ENCODE measurements at places on chromosomes 11 and 22.

- DNase-seq, result no peak
These were observed 43.1 kb downstream of the FDX1 start for GRCh38 chr11:110472858-110473257.

DNA sequence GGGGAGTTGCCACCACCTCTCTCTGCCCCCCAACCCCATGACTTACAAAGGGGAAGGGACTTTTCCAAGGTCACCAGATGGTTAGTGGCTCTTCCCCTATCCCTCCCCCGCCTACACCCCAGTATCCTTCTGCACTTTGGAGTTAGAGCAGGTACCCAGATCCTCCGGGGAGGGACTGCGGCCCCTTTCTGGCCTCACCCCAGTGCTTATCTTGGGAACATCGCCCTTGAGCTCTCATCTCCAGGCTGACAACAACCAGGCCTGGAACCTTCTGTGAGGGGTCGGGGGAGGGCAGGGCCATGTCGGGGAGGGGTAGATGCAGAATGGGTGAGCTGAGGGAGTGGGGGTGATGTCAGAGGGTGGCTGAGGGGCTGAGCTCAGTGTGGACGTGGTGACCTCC lies 7.5 kb upstream of the NAALADL1 start:
- DNase-seq, result no peak

DNA sequence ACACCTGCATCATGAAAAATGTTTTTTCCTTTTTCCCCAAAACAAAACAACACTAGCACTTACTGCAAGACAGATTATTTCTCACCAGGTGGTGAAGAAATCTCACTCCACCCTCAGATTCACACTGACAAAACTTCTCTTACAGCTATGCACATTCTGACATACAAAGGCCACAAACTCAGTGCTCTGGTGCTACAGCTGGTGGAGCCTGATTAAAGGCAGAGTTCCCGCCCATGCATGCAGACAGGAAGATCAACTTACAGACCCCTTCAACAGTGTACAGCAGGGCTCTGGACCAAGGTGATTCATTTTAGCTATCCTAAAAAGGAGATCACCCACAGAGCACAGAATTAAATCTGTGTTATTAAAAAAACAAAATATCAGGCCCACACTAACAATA lies 112.6 kb downstream of the CADM1 start:
- no peak for DNase-seq

- DNase-seq, result no peak
These were observed 732.8 kb upstream of the ANO5 start for GRCh38 chr11:21460082-21460481.

GRCh38 chr11:119729581-119729927 lies 554 bp upstream of the NECTIN1 start:
- no peak for DNase-seq

DNA sequence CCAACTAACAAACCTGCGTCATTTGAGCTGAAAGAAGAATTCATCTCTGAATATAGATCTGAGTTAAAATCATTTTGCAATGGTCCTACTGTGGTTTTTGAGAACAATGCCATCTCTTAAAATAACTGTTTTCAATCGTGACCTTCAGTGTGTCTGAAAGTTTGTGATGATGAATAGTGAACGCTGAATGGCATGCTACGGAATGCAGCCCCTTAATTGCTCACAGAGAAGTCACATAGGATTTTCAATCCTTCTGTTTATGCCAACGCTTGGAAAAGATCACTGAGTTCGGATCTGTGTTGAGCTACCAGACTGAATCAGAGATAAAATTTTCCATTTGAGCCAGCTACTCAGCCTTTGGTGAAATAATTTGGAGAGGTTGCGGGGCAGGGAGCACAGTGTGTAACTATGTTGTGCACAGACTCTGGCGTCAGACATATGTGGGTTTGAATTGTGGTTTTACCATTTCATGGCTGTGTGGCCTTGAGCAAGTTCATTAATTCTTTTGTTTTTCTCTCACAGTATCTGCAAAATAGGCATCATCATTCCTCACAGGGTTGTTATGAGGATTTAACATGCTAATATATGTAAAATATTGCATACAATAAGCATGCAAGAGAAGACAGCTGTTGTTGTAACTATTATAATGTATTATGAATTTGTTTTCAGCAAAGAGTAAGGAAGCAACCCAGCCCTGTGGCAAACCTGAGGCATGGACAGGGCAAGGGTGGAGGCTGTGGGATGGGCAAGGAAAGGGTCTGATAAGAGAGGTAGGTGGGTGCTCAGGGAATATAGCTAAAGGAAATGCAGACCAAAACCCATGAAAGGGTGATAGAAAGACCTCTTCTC lies 679.9 kb downstream of the KCNA4 start:
- no peak for DNase-seq

GRCh38 chr11:89458716-89459115 lies 32.5 kb downstream of the NOX4 start:
- DNase-seq, result no peak

- no peak for DNase-seq
These were observed 6.9 kb upstream of the TOM1 start for GRCh38 chr22:35292786-35293185.

- no peak for DNase-seq
These were observed 208.3 kb downstream of the NAV2 start for GRCh38 chr11:19920982-19921381.

- DNase-seq, result no peak
These were observed 15.0 kb downstream of the PRDM11 start for GRCh38 chr11:45161252-45162063.

GRCh38 chr11:61147791-61148620 lies 13.2 kb downstream of the VPS37C start:
- DNase-seq, result no peak

GRCh38 chr11:8234425-8234821 lies 29.3 kb downstream of the LMO1 start:
- DNase-seq, result no peak

- no peak for DNase-seq
These were observed 56.2 kb downstream of the SBF1 start for GRCh38 chr22:50418624-50419023.

GRCh38 chr11:19918302-19919049 lies 205.8 kb downstream of the NAV2 start:
- DNase-seq, result no peak
